Ammon's horn (tissue), 1 donor: ENCODE measurements at places on chromosomes 2 and 18.

DNA sequence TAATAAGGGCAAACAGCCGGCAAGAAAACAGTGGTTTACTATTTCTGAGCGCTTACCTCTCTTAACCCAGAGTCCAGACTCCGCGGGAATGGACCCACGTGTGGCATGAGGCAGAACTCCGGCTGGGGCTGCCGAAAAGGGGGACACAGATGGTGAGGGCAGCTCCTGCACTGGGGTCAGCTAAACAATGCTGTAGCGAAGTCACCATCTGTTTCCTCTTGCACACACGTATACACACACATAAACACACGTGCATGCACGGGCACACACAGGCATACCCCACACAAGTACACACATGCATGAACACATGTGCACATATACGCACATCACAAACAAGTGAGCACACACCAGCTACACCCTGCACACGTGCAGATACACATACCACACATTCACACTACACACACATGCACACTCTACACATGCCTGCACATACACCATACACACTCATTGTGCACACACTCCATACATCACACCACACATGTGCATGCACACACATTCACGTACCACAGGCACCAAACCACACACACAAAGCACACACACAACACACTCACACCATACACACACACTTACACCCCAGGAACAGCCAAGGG lies 105.9 kb upstream of the ID2 start:
- peak; percentile 43 for DNase-seq

- DNase-seq = no peak
Observed at GRCh38 chr2:240461471-240462072, 26.1 kb downstream of the GPC1 start.

GRCh38 chr18:35163014-35163539 lies 77.8 kb upstream of the ZNF397 start:
- no peak for DNase-seq

DNA sequence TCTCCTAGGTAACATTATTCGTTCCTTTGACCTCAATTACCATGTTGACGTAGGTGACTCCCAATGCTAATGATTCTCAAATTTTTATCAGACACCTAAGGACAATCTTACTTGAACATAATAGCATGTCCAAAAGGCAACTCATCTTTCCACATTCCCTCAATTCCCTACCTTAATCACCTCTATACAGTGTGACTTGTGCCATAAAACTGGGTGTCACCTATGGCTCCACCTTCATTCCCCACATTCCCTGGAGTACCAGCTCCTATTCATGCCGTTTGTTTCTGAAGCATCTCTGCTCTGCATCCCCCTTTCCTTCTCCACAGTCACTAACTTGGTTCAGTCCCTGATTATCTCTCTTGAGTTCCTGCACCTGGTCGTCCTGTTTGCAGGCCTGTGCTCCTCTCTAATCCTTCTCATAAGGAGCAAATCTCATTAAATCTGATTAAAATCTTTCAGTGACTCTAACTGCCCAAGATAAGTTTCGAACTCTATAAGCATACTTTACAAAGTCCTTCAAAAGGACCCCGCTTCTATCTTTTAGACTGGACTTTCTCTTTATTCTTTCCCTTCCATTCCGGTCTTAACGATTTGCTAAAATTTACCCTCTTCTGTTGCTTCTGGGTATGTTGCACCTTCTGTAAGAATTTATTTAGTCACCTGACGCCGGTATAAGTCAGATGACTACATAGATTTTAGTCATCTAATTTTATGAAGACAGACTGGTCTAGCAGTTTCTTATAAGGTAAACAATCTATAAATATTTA lies 128.7 kb downstream of the OSBPL1A start:
- DNase-seq = no peak
